Sigmoid colon (tissue), 7 donors: ENCODE measurements at places on chromosomes 4 and X. TPM values are rescaled to one million over a fixed set of nuclear protein-coding genes. Genes with fewer than 3 reads are reported as not detected.

DNA sequence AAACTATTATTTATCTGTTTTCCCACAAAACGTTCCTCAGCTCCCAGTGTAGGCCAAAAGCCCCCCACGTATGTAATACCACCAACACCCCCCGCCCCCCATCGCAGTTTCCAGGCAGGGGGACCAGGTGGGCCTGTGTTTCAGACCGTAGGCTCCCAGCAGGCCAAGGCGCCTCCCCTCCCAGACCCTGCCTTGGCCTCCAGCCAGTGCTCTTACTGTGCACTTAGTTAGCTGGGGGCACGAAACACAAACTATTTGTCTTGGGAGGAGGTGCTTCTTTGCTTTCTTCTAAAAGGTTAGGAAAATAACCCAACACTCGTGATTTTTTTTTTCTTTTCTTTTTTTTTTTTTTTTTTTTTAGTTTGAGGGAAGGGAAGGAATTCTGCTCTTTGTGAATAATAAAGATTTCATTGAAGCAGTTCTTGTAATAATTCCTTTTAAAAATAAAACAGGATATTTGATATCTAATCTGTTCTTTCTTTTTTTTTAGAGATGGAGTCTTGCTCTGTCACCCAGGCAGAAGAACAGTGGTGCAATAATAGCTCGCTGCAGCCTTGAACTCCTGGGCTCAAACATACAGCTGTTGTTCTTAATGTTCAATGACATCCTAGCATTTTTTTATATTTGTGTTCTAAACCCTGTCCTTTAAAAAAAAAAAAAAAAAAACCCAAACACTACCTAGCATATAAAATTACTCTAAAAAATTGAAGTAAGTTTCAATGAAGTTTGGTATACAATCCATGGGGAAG is 83.0 kb upstream of the CLDN34 start:
- H3K4me1 ChIP-seq = no peaks in the 10 kb centered on the region
- H3K27ac ChIP-seq = no peak overlapping the region
- no peaks in the 10 kb centered on the region for H3K36me3 ChIP-seq
- no peak overlapping the region for H3K4me3 ChIP-seq
- DNase-seq = no peak

Gene DCAF8L2
- total RNA-seq = not detected

Gene NLGN3
- 0.99 TPM for total RNA-seq

Gene PRR27
- not detected for total RNA-seq

Gene TLR2
- 16.9 TPM for total RNA-seq

Gene UGT2B7
- not detected for total RNA-seq

DNA sequence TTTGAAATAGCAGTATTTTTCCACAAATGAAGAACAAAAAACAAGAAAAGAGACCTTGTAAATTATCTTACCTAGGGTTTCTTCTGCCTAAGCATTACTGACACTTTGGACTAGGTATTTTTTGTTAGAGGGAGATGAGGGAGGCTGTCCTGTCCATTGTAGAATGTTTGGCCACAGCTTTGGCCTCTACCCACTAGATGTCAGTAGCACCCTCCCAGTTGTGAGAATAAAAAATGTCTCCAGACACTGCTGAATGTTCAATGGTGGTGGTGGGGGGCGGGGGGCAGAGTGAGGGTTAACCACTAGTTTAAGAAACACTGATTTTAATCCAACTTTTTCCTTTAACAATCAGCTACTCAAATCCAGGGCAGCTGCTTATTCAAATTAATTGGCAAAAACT is 25.8 kb downstream of the OTUD4 start:
- no peak overlapping the region for H3K4me3 ChIP-seq
- no peak for DNase-seq
- H3K27ac ChIP-seq = peak overlapping the region; percentile 50
- peaks cover 11% of the 10 kb centered on the region for H3K36me3 ChIP-seq
- H3K27me3 ChIP-seq = no peaks in the 10 kb centered on the region

Gene CFI
- 4.3 TPM for total RNA-seq

Gene UVSSA
- total RNA-seq = 12.1 TPM

- no peaks in the 10 kb centered on the region for H3K4me1 ChIP-seq
- no peaks in the 10 kb centered on the region for H3K27me3 ChIP-seq
- H3K27ac ChIP-seq = no peak overlapping the region
- no peaks in the 10 kb centered on the region for H3K36me3 ChIP-seq
- H3K4me3 ChIP-seq = no peak overlapping the region
Measured at GRCh38 chr4:67762086-67762485, 7.9 kb upstream of the GNRHR start.

GRCh38 chrX:110219920-110220319 is 98.0 kb downstream of the AMMECR1 start:
- H3K27me3 ChIP-seq = no peaks in the 10 kb centered on the region
- no peak for DNase-seq
- no peak overlapping the region for H3K27ac ChIP-seq
- no peaks in the 10 kb centered on the region for H3K36me3 ChIP-seq
- H3K4me1 ChIP-seq = no peaks in the 10 kb centered on the region

DNA sequence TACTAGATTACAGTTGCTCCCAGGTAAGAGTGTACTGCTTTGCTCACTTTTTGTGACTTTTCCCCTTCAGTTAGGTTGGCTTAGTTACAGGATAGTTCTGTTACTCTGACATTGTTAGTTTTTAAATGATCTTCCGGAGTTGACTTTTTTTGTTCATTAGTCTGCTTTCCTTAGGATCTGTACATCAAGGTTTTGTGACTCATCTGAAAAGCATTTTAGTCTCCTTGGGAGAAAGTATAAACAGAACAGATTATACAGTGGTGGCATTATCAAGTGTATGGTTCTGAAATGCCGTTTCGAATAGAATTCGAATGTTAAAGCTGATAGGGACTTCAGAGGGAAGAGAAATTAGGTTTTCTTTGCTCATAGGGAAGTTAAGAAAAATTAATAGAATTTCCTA is 63.3 kb downstream of the USP9X start:
- no peak overlapping the region for H3K4me3 ChIP-seq
- no peak for DNase-seq
- H3K27ac ChIP-seq = no peak overlapping the region
- no peaks in the 10 kb centered on the region for H3K27me3 ChIP-seq
- peaks cover 5% of the 10 kb centered on the region for H3K36me3 ChIP-seq

GRCh38 chr4:126338548-126338947 is 1023.8 kb downstream of the FAT4 start:
- H3K36me3 ChIP-seq = no peaks in the 10 kb centered on the region
- DNase-seq = no peak
- no peaks in the 10 kb centered on the region for H3K27me3 ChIP-seq
- no peak overlapping the region for H3K4me3 ChIP-seq
- H3K4me1 ChIP-seq = no peaks in the 10 kb centered on the region
- no peak overlapping the region for H3K27ac ChIP-seq

Gene SRPX2
- total RNA-seq = 18.7 TPM

GRCh38 chr4:181860157-181860556 is 383.0 kb upstream of the TENM3 start:
- H3K4me1 ChIP-seq = no peaks in the 10 kb centered on the region
- H3K4me3 ChIP-seq = no peak overlapping the region
- H3K36me3 ChIP-seq = no peaks in the 10 kb centered on the region
- H3K27me3 ChIP-seq = no peaks in the 10 kb centered on the region
- no peak overlapping the region for H3K27ac ChIP-seq

Gene GYPE
- not detected for total RNA-seq

Gene TMEM31
- not detected for total RNA-seq

Gene STAP1
- not detected for total RNA-seq

- no peaks in the 10 kb centered on the region for H3K4me1 ChIP-seq
- peak within 1 kb of the TSS; percentile 21 for H3K4me3 ChIP-seq
- peak within 1 kb of the TSS; percentile 20 for H3K27ac ChIP-seq
- peaks cover 16% of the 10 kb centered on the region for H3K27me3 ChIP-seq
- no peaks in the 10 kb centered on the region for H3K36me3 ChIP-seq
Measured at GRCh38 chrX:69503782-69504625, at the start of gene NALF2. Gene NALF2, plus strand, starts transcription at chrX:69504326. Its CDS starts 957 bp downstream, at chrX:69505283.

GRCh38 chrX:139862208-139862607 is 70.6 kb downstream of the ATP11C start:
- no peak overlapping the region for H3K4me3 ChIP-seq
- H3K36me3 ChIP-seq = no peaks in the 10 kb centered on the region
- H3K27ac ChIP-seq = no peak overlapping the region
- no peaks in the 10 kb centered on the region for H3K27me3 ChIP-seq

DNA sequence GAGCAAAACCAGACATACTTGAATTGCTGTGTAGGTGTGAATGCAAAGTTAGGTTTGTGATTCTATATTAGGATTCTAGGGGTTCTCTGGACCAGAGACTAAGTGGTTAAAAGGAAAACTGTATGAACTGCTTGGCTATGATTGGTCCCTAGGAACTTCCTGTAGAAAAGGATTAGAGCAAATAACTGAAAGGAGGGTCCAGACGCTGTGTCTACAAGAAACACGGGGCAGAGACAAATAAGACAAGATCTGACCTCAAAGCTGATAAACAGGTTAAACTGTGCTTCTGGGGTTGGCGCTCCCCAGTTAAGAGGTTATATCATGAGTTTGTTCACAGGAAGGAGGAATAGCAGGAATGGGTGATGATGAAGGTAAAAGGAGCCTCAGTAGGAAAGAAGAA is 183.6 kb downstream of the MGST2 start:
- H3K36me3 ChIP-seq = no peaks in the 10 kb centered on the region
- H3K27me3 ChIP-seq = no peaks in the 10 kb centered on the region
- no peak for DNase-seq
- H3K27ac ChIP-seq = no peak overlapping the region
- no peaks in the 10 kb centered on the region for H3K4me1 ChIP-seq

DNA sequence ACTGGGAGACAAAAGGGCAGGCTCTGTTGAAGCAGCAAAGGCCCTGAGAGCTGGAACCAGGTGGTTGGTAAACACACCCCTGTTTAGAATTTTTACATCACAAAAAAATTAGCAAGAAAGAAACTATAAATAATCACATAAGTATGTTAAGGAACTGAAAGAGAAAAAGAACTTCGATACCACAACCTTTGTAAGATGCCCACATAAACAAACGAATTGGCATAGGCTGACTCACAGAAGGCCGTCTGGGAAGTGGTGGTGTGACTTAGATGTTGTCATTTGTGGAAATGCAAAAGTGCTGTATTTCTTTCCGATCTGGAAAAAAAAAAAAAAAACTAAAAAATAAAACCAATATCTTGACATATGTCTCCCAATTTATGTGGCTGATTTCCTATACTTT is 235.1 kb downstream of the USP46 start:
- H3K36me3 ChIP-seq = no peaks in the 10 kb centered on the region
- no peaks in the 10 kb centered on the region for H3K4me1 ChIP-seq
- H3K27me3 ChIP-seq = no peaks in the 10 kb centered on the region
- DNase-seq = no peak

DNA sequence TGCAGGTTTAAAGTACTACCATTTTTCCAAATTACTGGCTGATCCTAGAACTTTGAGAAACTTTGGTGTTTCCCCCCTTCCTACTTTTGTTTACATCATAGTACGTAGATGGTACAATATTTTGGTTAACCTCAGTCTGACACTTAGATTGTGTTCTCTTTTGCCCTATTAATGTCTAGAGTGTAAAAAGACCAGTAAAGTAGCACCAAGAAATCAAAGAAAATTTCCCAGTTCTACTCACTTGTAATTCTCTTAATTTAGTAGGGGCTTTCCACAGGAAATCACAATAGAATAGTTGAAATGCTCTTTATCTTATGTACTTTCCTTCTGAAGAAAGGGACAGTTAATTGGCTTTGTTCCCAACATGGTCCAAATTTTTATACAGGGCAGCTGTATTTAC is 51.6 kb downstream of the NFKB1 start:
- no peak overlapping the region for H3K4me3 ChIP-seq
- peaks cover 24% of the 10 kb centered on the region for H3K4me1 ChIP-seq
- no peaks in the 10 kb centered on the region for H3K36me3 ChIP-seq
- no peak overlapping the region for H3K27ac ChIP-seq

Gene C4orf33
- total RNA-seq = 4.4 TPM

DNA sequence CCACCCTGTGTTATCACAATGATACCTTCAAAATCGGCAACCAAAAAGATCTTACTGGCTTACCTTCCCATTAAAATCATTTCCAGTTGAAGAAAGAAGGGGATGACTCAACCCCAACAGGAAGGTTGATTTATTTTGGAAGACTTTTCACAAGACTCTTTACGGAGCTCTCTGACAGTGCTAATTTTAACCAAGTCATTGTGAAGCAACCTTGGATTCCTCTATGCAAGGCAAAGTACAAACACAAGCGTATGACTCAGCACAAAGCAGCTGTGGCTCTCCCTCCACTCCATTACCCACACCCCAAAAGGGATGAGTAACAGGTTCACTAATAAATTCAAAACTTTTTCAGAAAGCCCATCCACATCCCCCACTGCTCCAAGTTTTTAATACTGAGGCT is 213.8 kb upstream of the FGF13 start:
- H3K27me3 ChIP-seq = no peaks in the 10 kb centered on the region
- no peak overlapping the region for H3K27ac ChIP-seq
- no peaks in the 10 kb centered on the region for H3K4me1 ChIP-seq
- H3K36me3 ChIP-seq = no peaks in the 10 kb centered on the region
- H3K4me3 ChIP-seq = no peak overlapping the region
- DNase-seq = no peak

DNA sequence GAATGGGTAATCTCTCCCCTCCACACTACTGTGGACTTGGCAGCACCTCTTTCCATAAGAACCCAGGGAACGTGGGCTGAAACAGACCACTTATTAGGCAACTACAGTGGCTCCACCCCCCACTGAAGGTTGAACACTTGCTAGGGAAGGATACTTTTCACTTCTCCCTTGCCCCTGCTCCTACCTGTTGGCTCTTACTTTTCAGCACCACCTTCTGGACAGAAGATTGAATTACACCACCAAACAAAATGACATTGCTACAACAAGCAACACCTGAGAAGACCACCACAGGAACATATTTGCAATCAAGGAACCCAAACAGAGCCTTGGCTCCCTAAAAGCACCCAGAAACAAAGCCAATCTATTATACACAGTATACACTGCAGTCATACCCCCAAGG is 132.1 kb upstream of the CXCL13 start:
- H3K27ac ChIP-seq = no peak overlapping the region
- H3K27me3 ChIP-seq = no peaks in the 10 kb centered on the region
- H3K36me3 ChIP-seq = no peaks in the 10 kb centered on the region
- DNase-seq = no peak

DNA sequence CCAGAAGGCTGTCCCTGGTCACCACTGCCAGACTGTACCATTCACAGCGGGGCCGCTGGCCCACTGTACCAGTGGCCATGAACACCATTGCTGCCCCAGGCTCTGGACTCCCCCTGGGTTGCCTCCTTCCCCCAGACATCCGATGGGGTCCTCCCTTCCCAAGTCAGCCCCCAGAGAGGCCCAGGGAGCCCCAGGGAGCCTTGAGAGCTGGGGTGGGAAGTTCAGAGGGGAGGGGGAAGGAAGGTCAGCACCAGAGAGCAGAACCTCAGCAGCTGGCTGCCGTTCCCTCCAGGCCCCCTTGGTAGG is 441 bp upstream of the ARHGAP4 start:
- peaks cover 44% of the 10 kb centered on the region for H3K4me1 ChIP-seq
- H3K36me3 ChIP-seq = peaks cover 10% of the 10 kb centered on the region
- peak overlapping the region; percentile 90 for H3K27ac ChIP-seq
- no peak overlapping the region for H3K4me3 ChIP-seq
- no peak for DNase-seq
- H3K27me3 ChIP-seq = no peaks in the 10 kb centered on the region

Gene LRAT
- total RNA-seq = 1.4 TPM

DNA sequence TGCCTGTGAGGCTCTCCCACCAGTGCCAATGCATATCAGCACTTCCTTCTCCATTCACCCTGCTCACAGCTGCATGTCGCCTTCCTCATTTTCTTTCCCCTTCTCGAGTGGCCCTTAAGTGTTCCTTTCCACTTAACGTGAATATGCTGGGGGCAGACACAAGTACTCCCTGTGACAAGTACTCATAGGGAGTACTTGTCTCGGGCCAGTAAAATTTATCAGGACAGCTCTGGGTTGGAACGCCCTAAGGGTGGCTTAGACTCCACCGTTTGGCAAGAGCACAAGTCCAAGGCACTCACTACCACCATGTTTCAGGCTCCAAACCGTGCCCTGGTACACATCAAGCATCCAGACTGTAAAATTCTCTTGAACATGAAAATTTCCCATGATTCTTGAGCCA is 3.9 kb upstream of the LDOC1 start:
- no peaks in the 10 kb centered on the region for H3K27me3 ChIP-seq
- H3K36me3 ChIP-seq = no peaks in the 10 kb centered on the region
- no peaks in the 10 kb centered on the region for H3K4me1 ChIP-seq
- no peak overlapping the region for H3K4me3 ChIP-seq
